ENCODE measurements at places on chromosomes 1 and 21.
A peak's percentile ranks its signal among the peaks of the same experiment; 100 is the strongest.

DNA sequence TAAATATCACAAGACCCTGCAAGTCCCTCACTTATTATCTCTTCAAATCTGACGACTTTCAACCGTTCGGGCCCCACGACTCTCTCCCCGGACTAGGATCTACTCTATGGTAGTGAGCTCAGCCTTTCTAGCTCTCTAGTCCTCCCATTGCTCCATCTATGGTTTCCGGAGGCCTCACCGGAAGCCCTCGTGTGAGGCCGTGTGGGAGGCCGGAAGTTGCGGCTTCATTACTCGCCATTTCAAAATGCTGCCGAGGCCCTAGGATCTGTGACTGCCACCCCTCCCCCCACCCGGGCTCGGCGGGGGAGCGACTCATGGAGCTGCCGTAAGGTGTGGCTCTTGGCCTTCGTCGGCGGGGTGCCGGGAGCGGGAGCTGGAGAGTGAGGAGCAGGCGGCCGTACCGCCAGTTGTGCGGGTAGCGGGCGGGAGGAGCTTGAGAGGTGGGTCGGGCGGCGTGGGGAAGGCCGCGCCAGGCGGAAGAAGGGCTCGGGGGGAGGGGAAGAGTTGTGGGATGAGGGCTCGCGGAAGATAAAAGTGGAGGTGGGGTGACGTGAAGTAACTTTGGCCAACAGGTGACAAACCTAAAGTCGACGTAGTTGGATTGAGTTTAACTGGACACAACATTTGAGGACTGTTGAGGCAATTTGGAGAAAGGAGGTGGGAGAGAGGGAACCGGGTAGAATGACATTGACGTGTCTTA is at the start of gene MDM4:
Gene MDM4 (plus strand): TSS at position 227 of the 700 bp plus-strand sequence. CDS start 9,113 bp downstream, outside the sequence.
- DNase-seq = peak; percentile 98

- DNase-seq = no peak
These were observed 38.3 kb downstream of the PTGFRN start for GRCh38 chr1:116948046-116948445.

DNA sequence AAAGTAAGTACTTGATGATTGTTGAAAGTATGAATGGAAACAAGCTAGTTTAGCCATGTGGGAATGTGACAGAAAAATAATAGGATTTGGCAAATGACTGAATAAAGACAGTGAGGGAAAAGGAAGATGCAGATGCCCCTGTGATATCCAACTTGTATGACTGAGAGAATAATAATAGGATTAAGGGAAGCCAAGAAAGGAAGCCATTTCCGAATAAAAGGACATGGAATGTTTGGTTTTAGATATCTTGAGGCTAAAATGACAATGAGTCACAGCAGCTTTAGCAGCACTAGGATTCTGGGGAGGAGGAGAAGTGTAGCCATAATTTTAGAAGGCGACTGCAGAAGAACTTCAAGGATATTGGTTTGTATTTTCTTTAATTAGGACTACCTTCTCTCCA is 109.2 kb downstream of the TTLL7 start:
- peak; percentile 5 for DNase-seq

DNA sequence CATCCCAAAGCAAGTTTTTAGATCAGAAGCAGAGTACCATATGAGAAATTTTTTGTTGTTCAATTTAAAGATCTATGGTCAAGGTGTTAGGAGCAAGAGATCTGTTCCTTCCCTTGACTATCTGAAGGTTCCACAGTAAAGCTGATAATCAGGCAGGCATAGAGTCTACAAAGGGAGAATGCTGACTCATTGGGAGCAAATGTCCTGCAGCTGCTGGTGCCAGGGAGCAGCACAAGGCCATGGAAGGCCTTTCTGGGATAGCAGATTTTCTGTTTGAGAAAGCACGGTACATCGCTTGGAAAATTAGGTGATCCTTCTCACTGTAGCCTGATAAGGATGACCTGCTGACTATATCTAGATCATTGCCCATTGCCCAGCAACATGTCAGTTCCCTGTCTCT is 210.1 kb upstream of the C1orf87 start:
- DNase-seq = peak; percentile 14

DNA sequence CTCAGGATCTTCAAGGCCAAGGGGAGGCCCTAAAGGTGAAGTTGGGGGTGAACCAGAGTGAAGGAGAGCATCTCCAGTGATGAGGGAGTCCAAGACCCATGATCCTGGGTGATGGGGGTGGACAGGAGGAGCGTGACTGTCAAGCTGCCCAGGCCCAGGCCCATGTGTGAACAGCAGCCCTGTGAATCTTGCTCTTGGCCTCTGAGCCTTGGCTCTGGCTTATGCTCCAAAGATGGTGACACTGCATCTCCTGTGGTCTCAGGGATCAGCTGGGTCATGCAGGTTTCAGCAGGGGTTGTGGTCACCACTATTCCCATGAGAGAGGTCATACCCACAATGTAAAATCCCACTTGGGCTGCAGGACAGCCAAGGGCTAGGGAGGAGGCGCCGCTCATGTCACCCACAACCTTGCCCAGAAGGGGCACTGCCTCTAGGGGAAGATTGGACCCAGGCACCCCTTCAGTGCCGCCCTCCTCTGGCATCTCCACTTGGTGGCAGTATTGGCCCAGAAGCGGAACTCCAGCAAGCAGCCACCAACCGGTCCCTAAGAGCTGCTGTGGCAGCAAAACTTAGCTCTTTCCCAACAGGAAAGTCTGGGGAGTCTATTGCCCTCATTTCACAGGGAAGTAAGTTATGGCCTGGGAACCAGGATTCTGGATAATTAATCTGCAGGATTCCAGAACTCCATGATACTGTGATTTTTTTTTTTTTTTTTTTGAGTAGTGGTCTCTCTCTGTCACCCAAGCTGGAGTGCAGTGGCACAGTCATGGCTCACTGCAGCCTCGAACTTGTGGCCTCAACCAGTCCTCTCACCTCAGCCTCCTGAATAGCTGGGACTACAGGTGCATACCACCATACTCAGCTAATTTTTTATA is 7.5 kb upstream of the WNT3A start:
- peak; percentile 55 for DNase-seq

DNA sequence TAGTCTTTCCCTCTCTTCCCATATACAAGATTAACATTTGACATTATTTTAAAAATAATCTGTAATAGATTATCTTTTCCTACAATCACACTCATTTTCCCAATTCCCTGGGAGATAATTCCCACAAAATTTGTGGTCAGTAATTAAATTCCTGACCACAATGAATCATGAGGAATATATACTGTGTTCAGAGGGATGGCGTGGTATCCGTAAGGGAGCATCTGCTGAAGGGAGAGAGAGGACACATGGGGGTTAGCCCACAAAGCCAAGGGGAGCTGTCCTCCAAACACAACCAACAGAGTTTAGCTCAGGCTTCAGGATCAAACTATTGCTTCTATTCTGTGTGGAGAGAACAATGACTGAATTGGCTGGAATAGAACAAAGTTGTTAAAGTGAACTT is 57.1 kb upstream of the PPP2R5A start:
- DNase-seq = no peak

DNA sequence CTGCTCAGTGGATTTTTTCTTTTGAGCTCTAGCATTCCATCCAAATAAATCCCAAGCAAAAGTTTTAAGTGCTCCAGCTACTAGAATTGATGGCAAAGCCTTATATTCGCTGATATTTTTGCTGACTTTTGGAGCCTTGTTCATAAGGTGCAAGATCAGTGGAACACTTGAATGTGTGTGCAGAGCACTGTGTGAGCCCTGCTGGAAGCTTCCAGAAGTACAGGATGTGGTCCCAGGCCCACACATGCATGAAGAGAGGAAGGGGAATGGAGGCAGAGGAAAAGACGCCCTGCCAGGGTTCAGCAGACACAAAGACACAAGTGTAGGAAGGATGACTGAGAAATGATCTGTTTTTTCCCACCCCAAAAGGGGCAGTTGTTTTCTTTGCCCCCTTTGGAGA is 169.4 kb downstream of the KCNJ6 start:
- no peak for DNase-seq

- peak; percentile 32 for DNase-seq
These were observed 198.4 kb upstream of the ADGRL4 start for GRCh38 chr1:79204779-79205479.

DNA sequence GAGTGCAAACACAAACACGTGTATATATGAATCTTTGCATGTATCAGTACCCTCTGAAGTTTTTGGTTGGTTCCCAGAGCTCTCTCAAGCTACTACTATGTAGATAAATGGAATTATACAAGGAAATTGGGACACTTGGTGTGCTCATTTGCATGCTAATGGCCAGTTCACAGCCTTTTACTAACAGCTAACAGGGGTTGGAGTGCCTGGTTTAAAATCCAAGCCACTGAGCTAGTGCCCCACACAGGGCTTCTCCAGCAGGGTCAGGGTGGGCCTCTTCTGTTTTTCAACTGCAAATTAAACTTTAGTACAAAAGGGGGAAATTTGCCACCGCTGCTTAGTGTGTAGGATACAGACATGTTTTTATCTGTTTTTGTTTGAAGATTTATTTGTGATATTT is 121.0 kb downstream of the ATP5PO start:
- no peak for DNase-seq

DNA sequence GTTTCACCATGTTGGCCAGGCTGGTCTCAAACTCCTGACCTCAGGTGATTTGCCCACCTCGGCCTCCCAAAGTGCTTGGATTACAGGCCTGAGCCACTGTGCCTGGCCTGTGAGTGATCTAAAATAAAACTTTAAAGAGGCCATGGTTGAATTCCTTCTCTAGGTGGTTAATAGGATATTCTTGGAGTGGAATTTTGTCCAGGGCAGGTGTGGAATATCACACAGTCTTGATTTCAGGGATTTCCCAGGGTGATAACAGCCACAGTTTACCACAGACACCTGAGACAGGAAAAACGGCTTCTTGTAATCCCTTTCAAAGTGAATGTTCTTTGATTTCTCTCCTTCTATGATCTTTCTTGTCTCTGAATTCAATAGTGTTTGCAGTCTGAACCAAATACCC is 32.1 kb upstream of the C1orf21 start:
- DNase-seq = no peak

- no peak for DNase-seq
These were observed 42.4 kb upstream of the C1orf198 start for GRCh38 chr1:230910755-230911117.

GRCh38 chr1:154324669-154325582 is at the start of gene ATP8B2:
Gene ATP8B2, plus strand, starts transcription at chr1:154325525. Its CDS starts 2,617 bp downstream, at chr1:154328142.
- DNase-seq = peak; percentile 53

DNA sequence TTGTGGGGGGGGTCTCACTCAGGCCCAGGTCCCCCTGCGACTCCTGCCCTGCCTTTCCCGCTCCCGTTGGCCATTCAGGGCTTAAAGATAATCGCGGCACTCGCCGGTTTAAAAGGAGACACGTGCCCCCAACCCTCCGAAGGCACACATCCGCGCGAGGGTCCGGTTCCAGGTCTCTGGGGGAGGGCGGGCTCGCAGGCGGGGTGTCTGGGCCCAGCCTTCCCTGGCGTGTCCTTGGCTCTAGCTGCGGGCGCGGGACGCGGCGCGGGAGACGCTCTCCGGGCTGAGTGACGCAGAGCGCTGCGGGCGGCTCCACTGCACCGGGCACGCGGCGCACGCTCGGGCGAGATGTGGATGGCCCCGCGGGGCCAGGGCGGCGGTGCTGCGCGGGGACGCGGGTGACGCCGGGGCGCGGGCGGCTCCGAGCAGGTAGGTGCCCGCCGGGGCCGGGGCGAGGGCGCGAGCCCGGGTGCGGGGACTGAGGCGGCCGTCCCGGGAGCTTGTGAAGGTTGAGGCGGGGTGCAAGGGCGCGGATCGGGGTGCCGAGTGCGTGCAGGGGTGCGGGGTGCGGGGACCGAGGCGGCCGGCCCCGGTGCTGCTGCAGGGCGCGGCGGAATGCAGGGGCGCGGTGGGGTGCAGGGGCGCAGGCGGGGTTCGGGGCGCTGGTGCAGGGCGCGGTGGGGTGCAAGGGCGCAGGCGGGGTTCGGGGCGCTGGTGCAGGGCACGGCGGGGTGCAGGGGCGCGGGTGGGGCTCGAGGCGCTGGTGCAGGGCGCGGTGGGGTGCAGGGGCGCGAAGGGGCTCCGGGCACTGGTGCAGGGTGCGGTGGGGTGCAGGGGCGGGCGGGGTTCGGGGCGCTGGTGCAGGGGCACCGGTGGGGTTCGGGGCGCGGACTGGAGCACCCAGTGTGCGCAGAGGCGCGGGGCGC is 3.3 kb upstream of the TRPM2 start:
- no peak for DNase-seq

- peak; percentile 31 for DNase-seq
These were observed 1561.5 kb downstream of the MRPL39 start for GRCh38 chr21:24045775-24046215.

DNA sequence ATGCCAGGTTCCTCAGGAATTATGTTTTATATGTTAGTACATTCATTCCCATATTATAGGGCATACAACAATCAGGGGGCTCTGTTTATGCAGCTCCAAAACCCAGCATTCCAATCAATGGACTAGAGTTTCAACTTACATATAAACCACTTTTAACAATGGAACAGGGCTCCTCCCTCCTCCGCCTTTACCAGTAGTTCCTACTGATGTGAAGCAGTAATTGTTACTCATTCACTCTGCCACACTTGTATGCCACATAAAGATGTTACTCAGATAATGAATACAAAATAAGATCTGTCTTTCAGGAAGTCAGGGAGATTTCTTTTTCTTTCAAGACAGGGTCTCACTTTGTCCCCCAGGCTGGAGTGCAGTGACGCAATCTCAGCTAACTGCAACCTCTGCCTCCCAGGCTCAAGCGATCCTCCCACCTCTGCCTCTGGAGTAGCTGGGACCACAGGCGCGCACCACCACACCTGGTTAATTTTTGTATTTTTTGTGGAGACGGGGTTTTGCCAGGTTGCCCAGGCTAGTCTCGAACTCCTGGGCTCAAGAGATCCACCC is 17.1 kb downstream of the ZNF281 start:
- no peak for DNase-seq

GRCh38 chr1:55707196-55707595 is 492.0 kb upstream of the USP24 start:
- DNase-seq = no peak

DNA sequence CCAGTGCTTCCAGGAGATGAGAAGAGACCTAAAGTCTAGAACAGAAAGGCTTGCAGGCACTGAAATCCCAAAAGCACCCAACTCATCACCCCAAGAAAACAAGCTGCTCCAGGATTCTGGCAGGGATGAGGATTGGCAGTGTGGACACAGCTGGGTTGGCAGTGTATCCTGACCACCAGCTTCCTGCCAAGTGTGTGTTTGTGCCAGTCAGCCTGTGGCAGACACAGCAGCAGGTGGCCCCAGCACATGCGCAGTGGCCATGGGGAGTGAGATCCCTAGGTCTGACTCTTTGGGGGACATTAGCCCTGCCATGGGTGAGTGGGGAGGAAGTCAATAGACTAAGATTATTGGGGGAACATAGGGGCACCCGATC is 8.7 kb upstream of the SNAPIN start:
- no peak for DNase-seq

DNA sequence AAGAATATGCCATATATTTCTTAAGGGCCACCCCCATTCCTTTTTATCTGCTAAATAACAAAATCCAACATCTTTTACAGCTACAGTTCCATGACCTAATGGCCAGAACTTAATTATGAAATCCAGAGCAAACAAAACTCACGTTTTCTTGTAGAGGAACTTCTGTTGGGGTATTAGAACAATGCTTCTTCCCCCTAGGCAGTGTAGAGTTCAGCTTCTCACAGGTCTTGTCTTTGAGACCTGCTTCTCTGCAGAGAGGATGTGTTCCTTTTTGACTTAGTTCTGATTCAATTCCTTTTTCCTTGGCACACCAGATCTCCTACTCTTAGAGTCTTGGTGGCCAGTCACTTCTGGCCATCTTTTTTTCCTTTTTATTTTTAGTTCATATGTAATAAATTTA is 22.2 kb downstream of the VAV3 start:
- DNase-seq = no peak
